Memory B cell (primary cell): ENCODE measurements at places on chromosomes 2 and 18.
A peak's percentile ranks its signal among the peaks of the same experiment; 100 is the strongest.

GRCh38 chr2:191189112-191189635, 38.4 kb upstream of the STAT4 start:
- no peak for DNase-seq

GRCh38 chr2:229256376-229256775, 14.7 kb downstream of the PID1 start:
- no peak for DNase-seq

DNA sequence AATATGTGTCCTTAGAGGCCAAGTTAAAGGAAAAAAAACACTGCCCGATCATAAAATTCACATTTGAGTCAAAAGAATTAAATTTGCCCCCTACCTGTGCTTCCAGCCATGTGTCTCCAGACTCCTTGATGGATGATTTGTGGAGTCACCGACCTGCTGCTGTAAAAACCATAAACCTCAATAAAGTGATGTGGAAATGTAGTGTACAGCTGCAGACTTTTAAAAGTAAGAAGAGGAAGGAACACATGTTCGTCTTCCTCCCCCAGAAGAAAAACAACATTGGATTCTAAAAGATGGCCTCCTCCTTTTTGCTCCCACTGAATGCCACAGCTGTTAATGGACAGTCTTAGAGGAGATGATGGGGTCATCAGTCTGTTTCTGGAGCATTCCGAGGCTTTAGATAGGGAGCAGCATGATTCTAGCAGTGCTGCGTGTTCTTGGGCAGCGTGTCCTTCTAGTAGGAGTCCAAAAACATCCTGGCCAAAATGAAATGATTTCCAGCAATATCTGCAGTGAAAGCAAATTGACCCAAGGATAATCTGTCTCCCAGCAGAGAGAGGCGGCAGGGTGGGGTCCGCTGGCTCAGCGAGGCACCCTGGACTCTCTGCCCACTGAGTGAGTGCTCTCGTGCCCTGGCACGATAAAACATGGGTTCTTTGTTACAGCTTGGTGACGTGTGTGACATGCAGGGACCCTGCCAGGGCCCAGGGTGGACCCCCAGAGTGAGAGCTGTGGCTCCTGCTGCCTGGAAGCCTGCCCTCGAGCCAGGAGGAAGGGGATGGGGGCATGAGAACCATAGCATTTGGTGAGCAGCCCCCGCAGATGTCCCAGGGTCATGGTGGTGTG, 196.1 kb downstream of the FAM210A start:
- no peak for DNase-seq

DNA sequence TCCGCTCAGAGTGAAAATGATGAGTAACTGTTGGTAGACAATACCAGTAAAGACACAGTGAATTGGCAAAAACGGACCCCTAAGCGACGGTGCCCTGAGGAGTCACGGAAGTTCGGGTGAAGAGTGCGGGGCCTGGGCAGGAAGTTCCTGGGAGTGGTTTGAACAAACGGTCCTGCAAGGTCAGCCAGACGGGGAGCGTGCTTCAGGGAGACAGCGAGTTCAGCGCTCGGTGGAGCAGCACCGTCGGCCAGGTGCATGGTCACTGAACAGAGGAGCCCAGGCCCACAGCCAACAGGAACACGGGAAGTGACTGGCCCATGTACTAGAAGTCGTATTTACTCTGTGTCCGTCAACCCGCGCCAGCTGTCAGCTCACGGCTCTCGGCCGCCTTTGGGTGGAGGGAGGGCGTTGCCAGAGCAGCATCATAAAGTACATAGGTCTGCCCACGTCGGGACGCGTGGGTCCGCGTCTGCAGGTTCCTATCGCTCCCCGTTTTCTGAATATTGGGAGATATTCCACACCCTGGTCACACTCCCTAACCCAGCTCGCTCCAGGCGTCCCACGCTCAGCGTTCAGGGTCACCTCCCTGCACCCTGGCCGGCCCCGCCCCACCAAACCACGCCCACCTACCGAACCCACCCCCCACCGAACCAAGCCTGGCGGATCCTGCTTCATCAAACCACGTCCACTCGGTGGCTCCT, 75.6 kb upstream of the UXS1 start:
- no peak for DNase-seq

GRCh38 chr2:2846332-2847208, 515.5 kb upstream of the MYT1L start:
- DNase-seq = no peak

GRCh38 chr2:168210216-168210894, 37.0 kb downstream of the STK39 start:
- DNase-seq = no peak

DNA sequence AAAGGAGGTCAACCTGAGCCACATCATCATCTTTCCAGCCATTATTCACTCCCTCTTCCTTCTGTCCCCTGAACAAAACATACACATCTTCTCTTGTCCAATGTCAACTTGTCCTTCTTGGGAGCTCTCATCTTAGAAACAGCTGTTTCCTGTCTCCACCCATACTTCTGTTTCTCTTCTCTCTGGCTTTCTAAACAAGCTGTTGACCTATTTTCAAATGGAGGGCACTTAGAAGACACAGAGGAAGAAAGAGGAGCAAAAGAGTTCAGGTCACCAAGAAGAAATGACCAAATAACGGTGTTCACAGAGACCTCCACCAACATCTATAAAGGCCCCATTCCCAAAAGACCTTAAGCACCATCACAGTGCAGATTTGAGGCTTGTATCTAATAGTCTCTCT, 355.9 kb upstream of the HNRNPA3 start:
- no peak for DNase-seq

DNA sequence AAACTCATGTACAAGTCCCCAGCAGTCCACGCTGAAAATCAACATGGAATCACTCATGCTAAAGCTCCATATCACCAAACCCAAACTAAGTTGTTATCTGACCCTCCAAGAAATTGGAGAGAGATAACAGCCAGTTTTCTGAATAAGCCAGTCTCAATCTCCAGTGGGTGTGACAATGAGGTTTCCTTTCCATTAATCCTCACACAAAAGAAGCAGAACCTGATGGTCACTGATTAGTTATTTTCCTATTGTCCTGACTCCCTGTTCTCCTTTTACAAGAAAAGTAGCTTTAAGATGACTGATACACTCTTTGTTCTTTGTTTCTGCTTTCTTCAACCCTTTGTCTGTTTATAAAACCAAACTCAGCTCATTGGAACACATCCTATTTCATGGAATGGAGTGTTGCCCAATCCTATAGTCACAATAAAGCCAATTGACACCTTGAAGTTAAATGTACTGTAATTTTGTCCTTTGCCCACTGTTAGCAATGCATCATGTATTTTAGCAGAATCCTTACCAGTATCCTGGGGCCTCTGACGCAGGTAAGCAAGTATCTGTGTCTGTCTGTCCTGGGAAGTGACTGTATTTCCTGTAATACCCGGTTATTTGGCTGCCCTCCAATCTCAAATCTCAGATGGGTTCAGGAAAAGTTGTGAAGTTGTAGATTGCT, 30.6 kb upstream of the SH3RF3 start:
- no peak for DNase-seq

GRCh38 chr2:162153608-162154224, 1.7 kb upstream of the GCG start:
- DNase-seq = peak; percentile 44

GRCh38 chr18:3151399-3152264, 68.1 kb downstream of the MYOM1 start:
- DNase-seq = no peak

- no peak for DNase-seq
Observed at GRCh38 chr2:127820080-127820668, 9.2 kb upstream of the WDR33 start.

- no peak for DNase-seq
Observed at GRCh38 chr2:100884145-100884621, 64.2 kb downstream of the NPAS2 start.

DNA sequence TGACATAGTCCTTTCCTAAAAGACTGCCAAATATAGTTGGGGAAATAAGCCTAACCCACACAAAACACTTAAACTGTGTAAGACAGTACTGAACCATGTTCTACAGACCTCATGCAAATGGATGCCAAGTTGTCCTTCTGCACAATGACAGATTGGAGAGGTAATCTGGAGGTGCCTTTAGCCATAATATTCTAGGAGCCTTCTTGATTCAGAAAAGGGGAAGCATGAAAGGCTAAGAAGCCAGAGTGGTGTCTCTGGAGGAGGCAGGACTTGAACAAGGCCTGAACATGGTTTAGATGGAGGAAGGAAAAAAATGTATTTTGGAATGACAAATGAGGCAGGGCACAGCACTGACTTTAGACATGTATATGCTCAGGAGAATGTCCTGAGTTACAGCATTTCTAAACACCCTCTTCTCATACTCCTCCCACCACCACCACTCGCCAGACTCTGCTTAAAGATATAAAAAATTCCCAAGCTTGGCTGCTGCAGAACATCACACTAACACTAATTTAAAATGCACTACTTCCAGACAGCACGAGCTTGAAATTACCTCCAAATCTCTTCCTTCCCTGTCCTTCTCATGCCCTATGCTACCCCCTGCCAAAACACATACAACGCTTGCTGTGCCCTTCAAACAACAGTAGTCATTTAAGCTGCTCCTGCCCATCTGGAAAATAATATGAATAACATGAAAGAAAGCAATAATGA, 110.4 kb downstream of the ANKRD44 start:
- DNase-seq = no peak

GRCh38 chr2:41116106-41116797, 664.4 kb upstream of the SLC8A1 start:
- DNase-seq = no peak

GRCh38 chr18:30271716-30272115, 770.8 kb downstream of the DSC3 start:
- no peak for DNase-seq

GRCh38 chr2:130810490-130810889, 26.2 kb upstream of the ARHGEF4 start:
- DNase-seq = no peak

- DNase-seq = no peak
Observed at GRCh38 chr2:167510071-167510759, 621.9 kb downstream of the XIRP2 start.

- no peak for DNase-seq
Observed at GRCh38 chr2:143622106-143622505, 492.9 kb downstream of the ARHGAP15 start.

GRCh38 chr18:27564066-27564465, 379.0 kb upstream of the CHST9 start:
- DNase-seq = no peak
